ENCODE measurements at places on chromosomes 7 and 10.

DNA sequence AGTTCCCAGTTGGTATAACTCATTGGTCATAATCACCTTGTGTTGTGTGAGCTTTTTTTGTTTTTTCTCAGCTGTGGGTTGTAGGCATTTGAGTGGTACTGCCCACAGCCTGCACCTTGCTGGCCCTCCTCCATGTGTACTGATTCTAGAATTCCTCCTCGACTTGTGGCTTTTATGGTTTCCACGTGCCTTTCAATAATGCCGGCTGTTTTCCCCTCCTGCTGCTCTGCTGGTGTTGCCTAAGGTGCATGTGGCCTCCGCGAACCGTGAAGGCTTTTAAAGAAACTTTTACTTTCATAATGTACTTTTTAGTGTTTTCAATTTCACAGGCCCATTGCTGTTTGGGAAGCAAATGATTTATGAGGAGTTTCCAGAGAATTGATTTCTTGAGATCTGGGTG lies 518.0 kb downstream of the REEP3 start:
- no peak for DNase-seq

- DNase-seq, result no peak
Measured at GRCh38 chr10:534047-534566, 155.4 kb downstream of the DIP2C start.

DNA sequence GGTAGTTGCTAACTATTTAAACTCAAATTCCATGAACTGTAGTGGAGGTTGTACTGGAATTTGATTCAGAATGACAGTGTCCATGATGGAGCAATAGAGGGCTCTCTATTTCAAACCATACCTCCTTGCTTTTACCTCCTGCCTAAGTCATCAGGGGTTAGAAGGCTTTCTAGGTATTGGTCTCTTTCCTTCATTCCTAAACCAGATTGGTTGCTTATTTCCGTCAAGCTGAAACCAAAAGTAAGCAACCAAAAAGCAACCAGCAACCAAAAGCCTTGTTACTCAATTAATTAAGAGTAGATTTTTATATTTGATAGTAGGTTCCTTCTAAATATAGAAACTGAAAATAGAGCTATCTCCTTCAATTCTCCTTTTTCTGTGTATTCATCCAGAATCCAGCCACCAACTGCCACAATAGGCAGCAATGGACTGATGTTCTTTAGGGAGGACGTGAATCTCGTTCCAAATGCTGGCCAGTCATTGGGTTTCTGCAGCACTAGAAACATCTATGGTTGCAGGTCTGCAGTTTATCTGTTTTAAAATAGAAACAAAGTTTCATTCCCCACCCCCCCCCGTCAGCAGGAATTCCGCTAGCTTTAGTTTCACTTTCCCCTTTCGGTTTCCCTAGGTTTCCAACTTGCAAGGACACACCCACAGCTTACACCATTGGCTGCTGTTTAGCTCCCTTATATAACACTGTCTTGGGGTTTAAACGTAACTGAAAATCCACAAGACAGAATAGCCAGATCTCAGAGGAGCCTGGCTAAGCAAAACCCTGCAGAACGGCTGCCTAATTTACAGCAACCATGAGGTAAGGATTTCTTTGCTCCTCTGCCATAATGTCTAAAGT lies at the start of gene IFIT1:
Gene IFIT1, plus strand, starts transcription at position 717 of the 850 bp plus-strand sequence. Its CDS starts 90 bp downstream, at position 807.
- peak; percentile 36 for DNase-seq

- DNase-seq, result no peak
Measured at GRCh38 chr10:126496771-126497545, 108.7 kb upstream of the ADAM12 start.

DNA sequence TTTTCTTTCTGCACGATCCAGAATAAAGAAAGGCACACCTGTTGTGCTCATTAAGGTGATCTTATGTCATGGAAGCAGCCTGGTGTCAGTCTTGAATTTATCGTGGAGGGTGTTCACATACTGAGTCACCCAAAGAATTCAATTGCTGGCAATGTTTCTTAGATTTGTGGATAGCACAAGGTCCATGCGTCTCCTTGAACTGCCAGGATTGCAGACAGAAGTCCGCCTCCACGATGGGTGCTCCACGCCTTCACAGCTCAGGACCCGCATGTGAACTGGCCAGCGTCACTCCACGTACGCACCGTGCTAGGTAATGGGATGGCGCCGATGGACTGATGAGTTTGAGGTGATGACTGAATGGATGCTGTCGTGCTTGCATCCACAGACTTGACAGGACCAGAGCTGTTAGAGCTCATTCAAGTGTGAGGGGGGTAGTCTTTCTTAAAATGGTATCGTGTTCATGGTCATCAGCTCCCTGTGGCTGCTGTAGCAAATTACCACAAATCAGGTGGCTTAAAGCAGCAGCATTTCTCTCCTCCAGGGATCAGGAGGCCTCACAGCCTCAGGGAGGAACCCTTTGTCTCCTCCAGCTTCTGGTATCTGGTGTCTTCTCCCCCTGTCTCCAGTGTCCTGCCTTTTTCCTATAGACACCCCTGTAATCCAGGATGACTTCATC lies 65.4 kb upstream of the DNAJB6 start:
- no peak for DNase-seq

DNA sequence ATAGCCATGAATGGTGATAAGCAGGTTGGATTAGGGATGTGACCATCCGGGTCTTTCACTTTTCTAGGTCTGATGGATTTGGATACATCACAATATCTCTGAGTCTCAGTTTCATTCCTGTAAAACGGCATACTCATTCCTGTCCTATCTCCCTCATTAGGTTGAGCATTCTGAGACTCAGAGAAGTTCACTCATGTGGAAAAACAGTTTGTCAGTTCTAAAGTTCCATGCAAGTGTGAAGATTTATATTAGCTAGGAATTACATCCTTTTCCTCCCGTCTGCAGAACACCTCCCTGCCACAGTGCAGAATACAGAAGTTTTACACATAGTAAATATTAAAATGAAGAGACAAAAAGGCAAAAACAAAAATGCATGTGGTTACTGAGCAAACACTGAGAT lies 94.2 kb upstream of the SLC25A13 start:
- no peak for DNase-seq

GRCh38 chr10:111756217-111757061 lies 427.1 kb downstream of the GPAM start:
- DNase-seq, result no peak

DNA sequence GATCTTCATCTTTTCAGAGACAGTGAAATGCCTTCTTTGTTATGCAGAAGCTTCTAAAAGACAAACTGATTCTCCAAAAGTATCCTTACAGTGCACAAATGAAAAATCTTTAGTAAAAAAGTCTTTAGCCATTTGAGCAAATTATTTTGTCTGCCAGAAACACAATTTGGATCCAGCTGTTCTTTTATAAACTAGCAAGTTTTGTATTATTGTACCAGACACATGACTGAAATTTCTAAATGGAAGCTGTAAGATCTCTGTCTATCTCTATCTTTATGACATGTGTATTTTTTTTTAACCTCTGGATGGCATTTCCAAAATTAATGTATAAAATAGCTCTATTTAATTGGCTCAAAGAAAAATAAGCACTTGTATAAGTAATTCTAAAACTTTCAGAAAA lies 68.3 kb downstream of the VIPR2 start:
- no peak for DNase-seq

GRCh38 chr10:101763141-101763846 lies 12.6 kb downstream of the FGF8 start:
- DNase-seq, result no peak

DNA sequence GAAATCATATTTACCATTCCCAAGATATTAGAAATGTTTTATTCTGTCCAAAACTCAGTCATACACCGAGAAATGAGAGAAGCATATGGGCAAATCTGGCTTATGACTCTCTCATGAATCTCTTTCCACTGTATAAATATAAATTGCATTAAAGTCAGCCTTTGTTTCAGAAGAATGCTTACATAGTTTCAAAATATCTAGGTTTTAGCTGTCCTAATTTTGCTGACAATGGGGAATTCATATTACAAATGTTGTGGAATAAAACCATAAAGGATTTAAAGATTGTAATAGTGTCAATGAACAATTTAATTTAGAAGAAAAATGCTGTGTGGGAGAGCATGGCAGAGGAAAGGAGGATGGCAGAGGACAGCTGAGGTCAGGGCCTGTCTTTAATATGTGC lies 185.0 kb upstream of the THSD7A start:
- no peak for DNase-seq

- no peak for DNase-seq
Measured at GRCh38 chr10:24935504-24936292, 16.7 kb downstream of the PRTFDC1 start.

- DNase-seq, result peak; percentile 83
Measured at GRCh38 chr10:4825868-4826791, at the start of gene AKR1E2. Gene AKR1E2, plus strand, starts transcription at chr10:4826207. Its CDS starts 118 bp downstream, at chr10:4826325.

- DNase-seq, result no peak
Measured at GRCh38 chr10:78911533-78912340, 157.0 kb upstream of the ZMIZ1 start.

GRCh38 chr10:121696854-121697253 lies 98.6 kb upstream of the FGFR2 start:
- no peak for DNase-seq

- no peak for DNase-seq
Measured at GRCh38 chr7:108136191-108136688, 6.1 kb upstream of the LAMB4 start.

DNA sequence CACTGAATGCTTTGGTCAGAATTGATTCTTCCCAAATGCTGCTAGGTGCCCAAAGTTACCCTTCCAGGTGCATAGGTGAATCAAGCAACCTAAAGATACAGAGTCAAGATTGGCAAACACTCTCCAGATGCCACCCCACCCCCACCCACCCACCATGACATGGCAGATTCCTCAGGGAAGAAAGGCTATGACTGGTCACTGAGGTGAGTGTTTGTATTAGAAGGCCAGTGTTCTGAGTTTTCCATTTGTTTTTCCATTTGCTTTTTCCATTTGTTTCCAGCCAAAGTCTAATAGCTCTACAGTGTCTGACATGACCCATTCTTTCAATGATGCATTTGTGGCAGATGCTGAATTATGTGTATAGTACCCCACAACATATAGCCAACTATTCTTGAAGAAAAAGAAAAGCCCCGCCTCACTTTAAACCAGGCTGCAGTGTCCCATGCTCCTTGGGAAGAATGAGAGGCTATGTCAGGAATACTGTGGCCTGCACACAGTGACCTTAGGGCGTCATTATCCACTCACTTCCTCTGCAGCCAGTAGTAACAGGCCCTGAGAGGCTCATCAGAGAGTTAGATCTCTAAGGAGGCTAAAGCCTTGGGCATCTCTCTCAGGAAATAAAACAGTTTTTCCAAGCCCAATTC lies 16.1 kb upstream of the HIBADH start:
- DNase-seq, result no peak

Data from ovary (tissue), 10 donors.